ENCODE measurements at places on chromosomes 6 and 20. TPM values are rescaled to one million over a fixed set of nuclear protein-coding genes. Genes with fewer than 3 reads are reported as not detected.

RBL1 gene
- 24.6 TPM for total RNA-seq

EDN1 gene
- 12.5 TPM for total RNA-seq

HAO1 gene
- total RNA-seq, result not detected

PACSIN1 gene
- 0.20 TPM for total RNA-seq

PLAGL1 gene
- total RNA-seq, result 5.4 TPM

FLRT3 gene
- total RNA-seq, result 0.27 TPM

MACROD2 gene
- total RNA-seq, result 0.44 TPM

SNX5 gene
- 107 TPM for total RNA-seq

TPD52L2 gene
- 152 TPM for total RNA-seq

NKX2-2 gene
- 2.6 TPM for total RNA-seq

HLA-DQB1 gene
- total RNA-seq, result not detected

PSORS1C2 gene
- not detected for total RNA-seq

CST2 gene
- not detected for total RNA-seq

PTPRK gene
- total RNA-seq, result 71.7 TPM

ABCF1 gene
- total RNA-seq, result 56.3 TPM

EPPIN gene
- total RNA-seq, result not detected

FILIP1 gene
- 1.3 TPM for total RNA-seq

SLC44A4 gene
- total RNA-seq, result 0.20 TPM

ADGRG6 gene
- 8.8 TPM for total RNA-seq

MAP7 gene
- total RNA-seq, result 0.15 TPM

TSHZ2 gene
- total RNA-seq, result 11.9 TPM

PRR18 gene
- not detected for total RNA-seq

SLC17A1 gene
- total RNA-seq, result not detected

GPLD1 gene
- total RNA-seq, result 0.22 TPM

SEL1L2 gene
- total RNA-seq, result not detected

TUBB1 gene
- 0.17 TPM for total RNA-seq

CDC5L gene
- 35.3 TPM for total RNA-seq

NMBR gene
- not detected for total RNA-seq

PTCHD4 gene
- 1.3 TPM for total RNA-seq

C6orf141 gene
- 16.6 TPM for total RNA-seq

FAXC gene
- 3.5 TPM for total RNA-seq

Measured in M059J (cell line).